ENCODE measurements at places on chromosomes 2 and 18. TPM values are rescaled to one million over a fixed set of nuclear protein-coding genes. Genes with fewer than 3 reads are reported as not detected.
A peak's percentile ranks its signal among the peaks of the same experiment; 100 is the strongest.

The ACADL gene
- 4.3 TPM for total RNA-seq

- DNase-seq: no peak
Observed at GRCh38 chr2:209322041-209322440, 101.8 kb upstream of the MAP2 start.

GRCh38 chr18:32048507-32049091 is 30.0 kb downstream of the RNF125 start:
- DNase-seq: peak; percentile 35

DNA sequence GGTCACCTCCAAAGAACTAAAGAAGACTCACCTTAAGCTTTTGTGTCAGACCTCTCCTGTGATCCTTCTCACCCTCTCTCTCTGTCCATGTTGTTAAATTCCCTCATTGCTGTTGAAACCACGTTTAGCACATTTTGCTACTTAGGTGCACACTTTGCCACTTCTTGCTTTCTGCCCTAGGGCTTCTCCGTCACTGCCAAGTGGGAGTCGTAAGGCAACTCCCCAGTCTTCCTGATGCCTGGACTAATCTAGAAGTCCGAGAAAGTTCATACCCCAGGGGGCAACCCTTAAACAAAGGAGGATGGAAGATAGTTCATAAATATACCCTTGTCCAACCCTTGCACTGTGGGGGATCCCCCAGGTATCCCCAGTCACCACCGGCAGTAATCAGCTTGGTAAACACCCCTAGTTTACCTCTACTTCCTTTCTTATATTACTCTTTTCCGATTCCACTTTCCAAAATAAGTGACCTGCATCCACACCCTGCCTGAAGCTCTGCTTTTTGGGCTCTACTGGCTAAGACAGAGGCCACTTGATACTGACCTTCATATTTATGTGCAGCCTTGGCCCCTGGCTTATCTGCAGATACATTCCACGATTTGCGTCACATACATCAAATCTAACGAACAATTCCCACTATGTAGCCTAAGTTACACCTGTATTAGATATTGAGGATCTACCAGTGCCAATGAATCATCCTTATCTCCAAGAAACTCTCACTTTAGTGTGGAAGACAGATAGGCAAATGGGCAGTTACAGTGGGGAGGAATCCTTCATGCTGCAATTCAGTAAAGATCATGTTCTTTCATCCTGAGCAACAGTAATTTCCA is 776.2 kb downstream of the RNF144A start:
- no peak for DNase-seq

GRCh38 chr2:124025171-124025580 is at the start of gene CNTNAP5:
Gene CNTNAP5, plus strand, starts transcription at chr2:124025287. Its CDS starts 364 bp downstream, at chr2:124025651.
- peak; percentile 39 for DNase-seq

DNA sequence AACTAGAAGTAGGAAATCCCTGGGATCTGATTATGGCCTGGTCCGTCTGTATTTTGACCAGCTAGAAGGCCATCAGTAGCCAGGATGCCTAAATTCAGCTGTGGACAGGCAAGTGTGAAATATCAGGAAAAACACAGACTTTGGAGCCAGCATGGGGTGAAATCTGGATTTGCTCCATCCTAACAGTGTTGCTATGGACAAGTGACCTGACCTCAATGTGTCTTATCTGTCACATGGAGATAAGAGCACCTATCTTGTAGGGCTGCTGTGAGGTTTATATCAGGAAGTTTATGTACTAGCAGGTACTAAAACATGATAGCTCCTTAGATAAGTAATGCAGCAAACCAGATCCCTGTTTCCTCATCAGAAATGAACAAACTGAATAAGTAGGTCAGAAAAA is 460.4 kb downstream of the STK39 start:
- DNase-seq: no peak

DNA sequence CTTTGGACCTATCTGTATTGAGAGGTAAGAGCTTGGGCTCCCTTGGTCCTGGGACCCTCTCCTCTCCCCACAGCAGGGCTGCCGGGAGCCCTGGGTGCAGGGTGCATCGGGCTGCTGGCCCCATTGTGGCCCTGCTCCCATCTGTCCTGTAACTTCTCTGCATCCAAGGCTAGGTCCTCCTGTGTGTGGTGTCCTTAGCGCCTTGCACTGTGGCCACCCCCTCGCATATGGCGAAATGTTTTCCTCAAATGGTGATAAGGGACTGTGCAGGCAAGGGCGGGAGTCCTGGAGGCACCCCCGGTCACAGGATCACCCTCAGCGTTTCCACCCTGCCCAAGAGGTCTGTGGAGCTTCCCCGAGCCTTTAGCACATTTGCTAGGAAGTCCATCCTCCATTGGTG is 208.2 kb downstream of the SH3RF3 start:
- DNase-seq: no peak

The CSRNP3 gene
- 4.4 TPM for total RNA-seq

GRCh38 chr2:182616471-182617393 is 99.3 kb upstream of the DNAJC10 start:
- no peak for DNase-seq

The GKN2 gene
- not detected for total RNA-seq

DNA sequence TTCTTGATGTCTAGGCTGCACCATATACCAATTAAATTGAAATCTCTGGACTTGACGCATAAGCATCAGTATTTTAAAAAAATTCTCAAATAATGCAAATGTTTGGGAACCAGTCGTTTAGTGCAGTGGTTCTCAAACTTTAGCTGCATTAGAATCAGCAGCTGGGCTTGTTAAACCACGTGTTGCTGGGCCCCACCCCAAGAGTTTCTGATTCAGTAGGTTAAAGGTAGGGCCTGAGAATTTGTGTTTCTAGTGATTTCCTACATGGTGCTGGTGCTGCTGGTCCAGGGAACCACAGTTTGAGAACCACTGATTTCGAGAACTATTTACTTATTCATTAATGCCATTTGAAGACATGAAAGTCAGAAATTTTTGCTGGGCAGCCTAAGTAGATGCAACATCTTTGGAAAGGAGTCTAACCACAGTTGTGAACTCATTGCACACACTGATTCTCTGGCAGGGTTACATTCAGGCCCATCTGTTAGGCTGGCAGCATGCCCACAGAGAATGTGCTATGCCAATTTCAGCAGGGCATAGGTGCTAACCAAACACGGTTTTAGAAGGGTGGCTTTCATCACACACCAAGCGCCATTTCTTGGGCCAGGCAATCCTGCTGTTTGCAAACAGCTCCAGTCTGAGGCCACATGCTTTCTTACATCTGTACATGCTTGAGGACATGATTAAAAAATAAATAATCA is 26.4 kb upstream of the ATP5MC3 start:
- DNase-seq: peak; percentile 56

The FAP gene
- 1.7 TPM for total RNA-seq

DNA sequence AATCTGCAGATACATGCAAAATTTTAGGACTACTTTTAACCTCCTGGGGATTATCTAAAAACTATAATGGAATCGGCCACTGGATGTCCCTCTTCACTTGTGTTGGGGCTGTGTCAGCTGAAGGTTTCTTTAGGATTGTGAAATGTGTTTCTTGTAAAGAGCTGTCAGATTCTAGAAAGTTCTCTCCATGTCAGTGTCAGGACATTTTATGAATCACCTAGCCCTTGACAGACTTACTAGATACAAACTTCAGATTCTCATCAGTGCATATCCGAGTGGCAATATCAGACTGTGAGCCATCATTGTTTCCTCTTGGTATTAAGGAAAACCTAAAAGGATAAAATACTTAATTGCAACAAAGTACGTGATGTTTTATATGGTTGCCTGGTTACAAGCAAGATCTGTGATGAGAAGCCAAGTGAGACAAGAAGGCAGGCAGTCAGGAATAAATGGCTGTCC is 107.3 kb downstream of the CPS1 start:
- no peak for DNase-seq

GRCh38 chr18:12943215-12943614 is 4.6 kb upstream of the SEH1L start:
- DNase-seq: no peak

DNA sequence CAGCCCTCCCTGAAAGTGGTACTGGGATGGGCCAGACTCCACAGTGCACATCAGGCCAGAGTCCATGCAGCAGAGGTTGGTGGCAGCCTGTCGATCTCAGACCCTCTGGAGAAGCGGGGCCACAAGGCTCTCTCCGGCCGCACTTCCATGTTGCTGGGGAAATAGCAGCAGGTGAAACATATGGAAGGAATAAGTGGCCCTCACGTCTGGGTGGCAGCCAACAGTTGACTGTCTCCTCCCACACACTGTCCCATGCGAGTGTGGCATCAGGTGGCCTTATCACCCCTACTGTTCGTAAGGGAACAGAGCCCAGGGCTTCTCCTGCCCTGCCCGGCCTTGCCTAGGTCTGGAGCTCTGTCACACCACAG is 58.1 kb upstream of the FOSL2 start:
- DNase-seq: peak; percentile 37

- no peak for DNase-seq
Observed at GRCh38 chr18:23530195-23530594, 26.9 kb downstream of the RMC1 start.

DNA sequence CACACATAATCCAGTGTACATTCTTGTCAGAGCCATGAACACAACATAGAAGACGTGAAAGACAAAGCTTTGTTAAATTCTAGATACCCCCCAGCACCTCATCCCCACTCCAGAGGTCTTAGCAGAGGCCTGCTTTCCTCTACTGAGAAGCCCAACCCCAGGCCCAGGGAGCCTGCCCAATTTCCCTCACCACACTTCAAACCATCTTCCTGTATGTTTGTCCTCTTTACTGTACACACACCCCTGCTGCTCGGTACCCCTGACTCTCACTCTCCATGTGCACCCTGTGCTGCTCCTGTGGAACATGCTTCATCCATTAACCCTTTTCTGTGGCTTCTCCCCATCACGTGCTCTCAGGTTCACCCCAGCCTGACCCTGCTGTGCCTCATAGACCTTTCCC is 37.2 kb downstream of the BOLA3 start:
- no peak for DNase-seq

DNA sequence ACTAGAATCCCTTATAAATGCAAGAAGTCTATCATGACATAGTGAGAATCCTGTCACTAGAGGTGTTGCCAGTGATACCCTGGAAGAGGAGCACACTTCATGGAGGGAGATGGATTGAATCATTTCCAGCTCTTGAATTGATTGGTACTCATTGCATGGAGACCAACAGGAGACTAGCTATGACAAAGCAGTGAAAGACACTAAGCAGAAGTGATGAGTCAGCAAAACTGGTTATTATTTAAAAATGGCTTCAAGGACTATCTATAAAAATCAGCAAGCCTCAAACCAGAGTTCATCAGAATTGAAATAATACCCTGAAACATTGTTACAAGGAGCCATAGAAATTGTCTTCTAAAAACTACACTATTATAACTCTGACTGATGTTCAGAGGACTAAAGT is 200.3 kb downstream of the PDE11A start:
- no peak for DNase-seq

GRCh38 chr18:25979369-25980040 is 110.9 kb downstream of the SS18 start:
- DNase-seq: no peak

The PMAIP1 gene
- 0.96 TPM for total RNA-seq

GRCh38 chr2:120828829-120829632 is 93.4 kb downstream of the GLI2 start:
- no peak for DNase-seq

DNA sequence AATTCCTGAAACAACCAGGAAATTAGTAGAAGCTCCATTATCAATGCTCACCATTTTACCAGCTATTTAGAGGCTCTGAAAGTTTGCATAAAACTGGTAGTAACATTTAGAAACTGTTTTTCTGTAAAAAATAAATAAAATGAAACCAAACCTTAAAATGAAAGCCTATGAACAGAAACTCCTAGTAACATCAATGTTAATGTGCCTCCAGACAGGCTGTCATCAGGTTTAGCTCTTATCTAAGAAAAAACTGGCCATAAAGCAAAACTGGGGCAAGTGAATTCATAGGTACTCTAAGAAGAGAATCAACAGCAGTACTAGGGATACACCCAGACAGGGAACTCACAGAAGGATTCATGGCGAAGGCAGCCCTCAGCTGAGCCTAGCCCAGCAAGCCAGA is 8.0 kb downstream of the E2F6 start:
- DNase-seq: no peak

DNA sequence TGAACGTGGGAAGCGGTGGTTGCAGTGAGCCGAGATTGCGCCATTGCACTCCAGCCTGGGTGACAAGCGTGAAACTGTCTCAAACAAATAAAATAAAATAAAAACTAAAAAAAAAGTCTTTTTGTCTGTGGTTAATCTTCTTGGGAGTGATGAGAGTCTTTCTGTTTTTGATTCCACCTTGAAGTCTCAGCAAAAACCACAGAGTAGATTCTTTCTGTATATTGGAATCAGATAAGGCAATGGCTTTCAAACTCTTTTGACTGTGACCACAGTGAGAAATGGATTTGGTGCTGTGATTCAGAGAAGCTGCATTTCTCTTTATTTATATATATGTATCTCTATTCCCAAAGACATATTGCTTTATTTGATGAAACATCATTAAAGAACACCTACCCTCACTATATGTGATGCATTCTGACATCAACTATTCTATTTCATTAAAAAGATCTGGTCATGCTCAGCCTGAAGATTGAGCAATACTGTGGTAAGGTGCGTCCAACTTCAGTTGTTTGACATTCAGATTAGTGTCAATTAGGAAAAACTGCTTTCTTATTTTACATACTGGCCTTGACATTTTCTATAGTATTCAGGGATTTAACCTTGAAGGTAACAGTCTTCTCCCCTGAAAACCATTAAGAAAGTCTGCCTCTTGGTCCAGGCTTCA is 15.6 kb downstream of the HRH4 start:
- no peak for DNase-seq

- DNase-seq: no peak
Observed at GRCh38 chr2:52918551-52918950, 849.1 kb upstream of the CHAC2 start.

The POTEC gene
- not detected for total RNA-seq

GRCh38 chr2:19207452-19207851 is 151.0 kb downstream of the OSR1 start:
- DNase-seq: no peak

- DNase-seq: no peak
Observed at GRCh38 chr2:129903586-129904425, 75.7 kb upstream of the RAB6C start.

GRCh38 chr2:42086500-42086953 is 38.7 kb downstream of the PKDCC start:
- peak; percentile 48 for DNase-seq

DNA sequence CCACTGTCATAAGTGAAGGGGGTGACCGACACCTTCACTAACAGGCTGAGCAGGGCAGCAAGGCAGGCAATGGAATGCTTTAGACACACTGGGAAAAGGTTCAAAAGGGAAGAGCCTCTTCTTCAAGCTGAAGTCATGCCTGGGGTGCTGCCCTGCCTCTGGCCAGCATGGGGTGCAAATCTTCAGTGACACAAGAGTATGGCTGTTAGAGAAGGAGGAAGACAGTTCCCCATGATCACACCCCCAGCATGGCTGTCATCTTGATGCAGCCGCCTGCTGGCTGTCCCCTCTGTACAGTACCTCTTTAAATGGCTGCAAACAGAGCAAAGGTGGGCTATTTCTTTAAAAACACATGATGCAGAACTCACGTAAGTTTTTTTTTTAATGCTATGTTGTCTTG is 71.9 kb downstream of the INPP4A start:
- DNase-seq: no peak
